Stromal cell of bone marrow (primary cell): ENCODE measurements at places on chromosomes 1 and 21.

- DNase-seq = no peak
Measured at GRCh38 chr21:29481641-29482040, 182.9 kb downstream of the BACH1 start.

GRCh38 chr1:97209381-97209957 lies 487.9 kb downstream of the PTBP2 start:
- DNase-seq = no peak

DNA sequence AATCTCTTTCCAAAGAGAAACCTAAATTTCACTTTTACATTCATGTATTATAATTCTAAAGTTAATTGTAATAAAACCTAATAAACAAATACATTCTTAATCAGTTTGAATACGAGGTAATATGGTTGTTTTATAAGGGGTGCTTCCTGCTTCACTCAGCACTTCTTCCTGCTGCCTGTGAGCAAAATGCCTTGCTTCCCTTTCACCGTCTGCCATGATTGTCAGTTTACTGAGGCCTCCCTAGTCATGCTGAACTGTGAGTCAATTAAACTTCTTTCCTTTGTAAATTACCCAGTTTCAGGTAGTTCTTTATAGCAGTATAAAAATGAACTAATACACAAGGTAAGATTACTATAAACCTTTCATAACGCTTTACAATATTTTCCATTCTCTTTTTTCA lies 491.1 kb upstream of the LRRC7 start:
- no peak for DNase-seq

- DNase-seq = peak; percentile 48
Measured at GRCh38 chr1:78619803-78620579, at the start of gene IFI44L. Gene IFI44L (plus strand): TSS chr1:78620448. CDS start chr1:78627916, 7,468 bp downstream.

DNA sequence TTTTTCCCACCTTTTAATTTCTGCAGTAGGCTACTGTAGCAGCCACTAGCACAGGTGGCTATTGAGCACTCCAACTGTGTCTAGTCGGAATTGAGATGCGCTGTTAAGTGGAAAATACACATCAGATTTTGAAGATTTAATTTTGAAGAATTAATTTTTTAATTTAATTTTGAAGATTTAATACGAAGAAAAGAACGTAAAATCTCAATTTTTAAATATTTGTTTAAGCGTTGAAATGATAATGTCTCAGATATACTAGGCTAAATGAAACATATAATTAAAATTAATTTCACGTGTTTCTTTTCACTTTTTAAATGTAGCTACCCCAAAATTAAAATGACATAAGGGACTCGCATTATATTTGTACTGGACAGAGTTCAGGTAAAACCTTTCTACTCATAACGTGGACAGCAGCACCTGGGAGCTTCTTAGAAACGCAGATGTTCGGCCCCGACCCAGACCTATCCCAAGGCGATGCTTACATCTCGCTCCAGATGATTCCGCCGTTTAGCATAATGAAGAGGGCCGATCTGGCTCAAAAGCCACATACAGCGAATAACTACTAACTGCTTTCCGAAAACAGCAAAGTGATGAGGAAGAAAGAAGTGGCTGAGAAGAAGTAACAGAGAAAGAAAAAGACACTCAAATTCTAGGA lies 717 bp downstream of the CRYZL1 start:
- no peak for DNase-seq

DNA sequence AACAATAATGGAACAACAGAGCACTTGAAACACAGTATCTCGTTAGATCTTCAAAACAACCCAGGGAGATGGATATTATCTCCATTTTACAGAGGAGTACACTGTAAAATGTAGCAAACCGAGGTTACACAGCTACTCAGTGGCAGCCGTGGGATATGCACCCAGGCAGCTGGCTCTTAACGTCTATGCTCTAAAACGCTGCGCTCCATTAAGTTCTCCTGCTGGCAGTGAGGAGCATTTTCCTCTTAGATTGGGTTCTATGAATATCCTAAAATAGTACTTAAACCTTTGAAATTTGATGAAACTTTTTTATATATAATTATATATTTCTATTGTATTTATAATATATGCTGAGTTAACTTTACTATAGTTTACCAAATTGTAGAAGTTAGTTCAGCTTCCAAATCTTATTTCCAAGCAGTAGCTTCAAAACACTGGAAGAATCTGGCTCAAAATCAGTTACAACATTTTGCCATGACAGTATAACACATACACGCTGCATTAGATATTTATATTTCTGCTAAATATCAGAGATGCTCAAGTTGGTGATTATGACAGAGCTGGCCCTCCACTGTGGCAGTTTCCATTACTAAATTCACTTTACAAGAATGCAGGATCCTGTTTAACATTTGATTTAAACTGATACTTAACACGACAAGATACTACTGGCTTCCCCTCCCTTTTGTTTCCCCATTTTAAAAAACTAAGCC lies 49.5 kb downstream of the TGFBR3 start:
- no peak for DNase-seq

GRCh38 chr21:18340387-18340942 lies 63.1 kb downstream of the TMPRSS15 start:
- DNase-seq = peak; percentile 20

- no peak for DNase-seq
Measured at GRCh38 chr1:45775794-45776193, 25.3 kb upstream of the IPP start.

GRCh38 chr1:240173836-240174235 lies 82.2 kb downstream of the FMN2 start:
- DNase-seq = peak; percentile 40

DNA sequence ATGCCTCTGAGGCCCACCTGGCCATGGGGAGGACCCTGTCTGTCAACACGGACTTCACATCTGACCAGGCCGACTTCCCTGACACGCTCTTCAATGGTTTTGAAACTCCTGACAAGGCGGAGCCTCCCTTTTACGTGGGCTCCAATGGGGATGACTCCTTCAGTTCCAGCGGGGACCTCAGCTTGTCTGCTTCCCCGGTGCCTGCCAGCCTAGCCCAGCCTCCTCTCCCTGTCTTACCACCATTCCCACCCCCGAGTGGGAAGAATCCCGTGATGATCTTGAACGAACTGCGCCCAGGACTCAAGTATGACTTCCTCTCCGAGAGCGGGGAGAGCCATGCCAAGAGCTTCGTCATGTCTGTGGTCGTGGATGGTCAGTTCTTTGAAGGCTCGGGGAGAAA lies 101.8 kb downstream of the ADARB1 start:
- no peak for DNase-seq

GRCh38 chr1:94852788-94853187 lies 32.6 kb downstream of the SLC44A3 start:
- no peak for DNase-seq

- no peak for DNase-seq
Measured at GRCh38 chr1:104056786-104057185, 307.1 kb downstream of the AMY1C start.

GRCh38 chr1:213864091-213864490 lies 123.7 kb upstream of the PROX1 start:
- no peak for DNase-seq

GRCh38 chr1:183328371-183328770 lies 89.8 kb downstream of the NMNAT2 start:
- no peak for DNase-seq

DNA sequence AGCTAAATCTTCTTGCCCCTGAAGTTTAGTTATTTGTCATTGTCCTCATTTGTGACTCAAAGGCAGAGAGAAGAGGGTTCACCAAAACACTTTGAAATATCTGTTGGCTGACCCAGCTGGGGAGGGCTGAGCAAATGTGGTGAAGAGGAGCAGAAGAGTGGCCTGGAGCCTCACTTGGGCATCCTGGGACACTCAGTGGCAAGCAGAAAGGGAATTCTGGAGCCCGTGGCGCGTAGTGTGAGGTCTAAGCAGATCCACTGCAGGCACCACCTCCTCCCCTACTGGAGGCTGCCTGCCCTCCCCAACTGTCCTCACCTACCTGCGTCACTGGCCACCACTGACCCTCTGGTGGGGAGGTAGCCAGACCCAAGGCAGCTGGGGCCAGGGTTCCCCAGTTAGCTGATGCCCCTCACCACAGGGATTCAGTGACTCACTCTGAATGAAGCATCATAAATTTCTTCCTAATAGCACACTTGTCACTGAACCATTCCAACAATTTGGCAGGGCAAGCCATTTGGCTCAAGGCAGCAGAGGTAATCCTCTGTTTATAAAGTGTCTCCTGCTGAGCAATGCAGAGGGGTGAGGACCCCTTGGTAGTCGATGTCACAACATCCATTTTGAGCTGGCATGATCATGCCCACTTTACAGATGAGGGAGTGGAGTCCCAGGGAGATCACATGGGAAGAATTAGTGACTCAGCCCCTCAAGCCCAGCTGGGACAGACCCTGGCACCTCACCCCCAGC lies 80.3 kb downstream of the NENF start:
- DNase-seq = no peak

DNA sequence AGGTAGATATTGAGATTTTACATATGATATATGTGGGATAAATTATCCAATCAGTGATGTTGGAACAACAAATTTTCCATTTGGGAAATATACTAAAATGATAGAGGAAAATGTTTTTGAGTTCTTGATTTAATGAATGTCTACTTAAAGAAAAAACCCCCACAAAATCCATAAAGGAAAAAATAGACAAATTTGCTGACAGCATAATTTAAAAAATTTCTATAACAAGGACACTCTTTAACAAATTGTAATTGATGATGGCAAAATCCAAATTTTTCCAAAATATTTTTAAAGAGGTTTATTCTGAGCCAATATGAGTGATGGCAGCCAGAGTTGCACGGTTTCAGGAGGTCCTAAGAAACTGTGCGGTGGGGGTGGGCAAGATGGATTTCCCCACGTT lies 51.9 kb upstream of the RHOU start:
- no peak for DNase-seq

- DNase-seq = no peak
Measured at GRCh38 chr1:86713477-86713876, 9.1 kb downstream of the SH3GLB1 start.

GRCh38 chr1:9593492-9594465 lies 5.1 kb downstream of the TMEM201 start:
- peak; percentile 36 for DNase-seq

GRCh38 chr1:230141021-230141648 lies 74.1 kb downstream of the GALNT2 start:
- DNase-seq = no peak

DNA sequence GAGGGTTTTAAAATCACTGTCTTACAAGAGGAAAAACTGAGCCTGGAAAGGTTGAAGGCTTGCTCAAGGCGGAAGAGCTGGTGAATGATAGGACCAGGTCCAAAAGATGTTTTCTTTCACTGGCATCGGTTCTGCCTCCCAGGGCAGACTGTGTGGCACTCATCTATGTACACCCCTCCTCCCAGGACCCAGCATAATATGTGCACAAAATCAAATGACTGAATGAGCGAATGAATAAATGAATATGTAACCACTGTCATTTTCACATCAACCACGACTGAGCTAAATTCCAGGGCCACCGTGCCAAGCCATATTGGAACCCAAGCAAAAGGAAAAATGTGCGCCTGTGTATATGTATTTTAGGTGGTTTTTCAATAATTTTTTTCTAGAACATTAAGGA lies 99.3 kb upstream of the ZBTB40 start:
- no peak for DNase-seq

DNA sequence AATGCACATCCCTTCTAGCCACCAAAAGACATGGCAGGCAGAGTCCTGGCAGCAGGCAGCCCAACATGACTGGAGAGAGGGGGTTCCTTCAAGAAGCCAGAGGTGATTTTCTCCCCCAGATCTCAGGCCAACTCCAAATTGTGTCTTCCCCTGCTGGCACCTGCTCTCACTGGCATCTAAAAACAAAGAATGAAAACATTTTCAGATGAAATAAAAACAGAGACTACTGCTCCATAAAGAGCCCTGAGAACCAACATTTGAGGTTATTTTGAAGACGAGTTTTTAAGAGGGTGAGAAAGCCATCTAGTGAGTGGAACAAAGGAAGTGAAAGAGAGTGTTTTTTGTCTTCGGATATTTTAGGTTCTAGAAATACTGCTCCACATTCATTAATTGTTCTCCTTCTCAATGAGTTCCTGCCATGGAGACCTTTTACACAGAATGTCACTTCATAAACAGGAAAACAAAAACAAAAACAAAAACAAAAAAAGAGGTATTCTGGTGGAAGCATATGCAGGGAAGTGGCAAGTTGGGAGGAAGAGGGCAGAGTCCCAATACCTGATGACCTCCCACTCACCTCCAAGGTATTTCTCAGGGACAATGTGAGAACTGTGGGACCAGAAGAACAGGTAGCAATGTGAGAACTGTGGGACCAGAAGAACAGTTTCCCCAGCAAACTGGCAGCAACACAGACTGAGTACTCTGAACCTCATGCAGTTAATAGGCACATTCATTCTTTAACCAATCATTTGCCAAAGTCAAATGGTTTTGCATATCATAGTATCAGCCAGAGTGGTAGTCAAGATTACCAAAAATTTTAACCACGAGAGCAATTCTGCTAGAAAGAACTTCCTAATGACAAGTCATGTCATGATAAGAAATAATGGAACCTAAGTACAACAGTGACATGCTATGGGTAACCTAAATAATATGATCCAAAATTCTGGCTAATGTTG lies 50.0 kb downstream of the KIAA0319L start:
- no peak for DNase-seq

DNA sequence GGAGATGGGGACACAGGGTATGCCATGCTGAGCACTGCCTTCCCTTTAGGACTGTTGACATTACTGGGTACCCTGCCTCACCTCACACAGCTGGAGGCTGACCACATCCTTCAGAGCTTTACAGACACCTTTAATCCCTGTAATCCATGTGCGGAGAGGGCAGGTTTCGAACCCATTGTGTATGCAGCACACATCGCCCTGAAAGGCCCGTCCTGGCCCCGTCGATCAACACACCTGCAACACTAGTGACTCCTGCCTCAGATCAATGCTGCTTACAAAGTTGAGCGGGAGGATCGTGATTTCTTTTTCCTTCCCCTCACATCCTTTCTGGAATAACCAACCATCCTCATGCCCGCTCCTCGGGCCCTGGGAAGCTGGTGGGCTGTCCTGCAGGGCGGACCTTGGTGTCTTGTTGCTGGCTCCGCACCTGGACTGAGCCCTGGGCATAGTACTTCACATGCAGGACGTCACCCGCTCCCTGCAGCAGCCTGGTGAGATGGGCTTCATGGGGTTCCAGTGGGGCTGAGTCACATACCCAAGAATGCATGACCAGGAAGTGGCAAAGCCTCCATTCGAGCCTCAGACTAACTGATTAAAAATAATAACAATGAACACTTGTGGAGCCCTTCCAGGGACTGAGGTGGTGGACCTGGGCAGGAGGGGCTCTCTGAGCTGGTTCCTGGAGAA lies 403.6 kb downstream of the PTPRU start:
- DNase-seq = peak; percentile 3
